ENCODE measurements at places on chromosomes 13 and 19. TPM values are rescaled to one million over a fixed set of nuclear protein-coding genes. Genes with fewer than 3 reads are reported as not detected.
A peak's percentile ranks its signal among the peaks of the same experiment; 100 is the strongest.

GRCh38 chr13:60627071-60627686 lies 230.2 kb downstream of the TDRD3 start:
- DNase-seq = peak; percentile 10

The ZNF569 gene
- 6.1 TPM for total RNA-seq

The PPM1N gene
- total RNA-seq = 2.3 TPM

The ZNF579 gene
- 5.6 TPM for total RNA-seq

GRCh38 chr13:20582026-20582425 lies 15.1 kb downstream of the IFT88 start:
- no peak for DNase-seq

The SYNGR4 gene
- total RNA-seq = not detected

The INSL3 gene
- not detected for total RNA-seq

DNA sequence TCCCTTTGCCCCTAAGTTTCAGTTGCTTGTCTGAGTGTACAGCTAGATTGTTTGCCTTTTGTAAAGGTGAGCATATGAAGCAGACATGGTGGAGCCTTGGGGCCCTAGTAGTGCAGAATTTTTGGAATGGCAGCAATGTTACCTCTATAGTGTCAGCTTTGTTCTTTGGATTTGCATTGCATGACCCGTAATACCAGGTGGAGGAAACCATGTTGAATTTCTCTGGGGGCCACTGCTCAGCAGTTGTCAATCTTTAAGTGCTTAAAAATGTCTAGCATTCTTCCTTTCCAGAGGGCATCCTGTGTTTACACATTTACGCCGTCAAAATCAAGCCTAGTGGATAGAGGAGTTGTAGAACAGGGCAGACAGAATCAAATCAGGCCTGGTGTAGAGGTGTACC lies 303.3 kb downstream of the ATP8A2 start:
- no peak for DNase-seq

DNA sequence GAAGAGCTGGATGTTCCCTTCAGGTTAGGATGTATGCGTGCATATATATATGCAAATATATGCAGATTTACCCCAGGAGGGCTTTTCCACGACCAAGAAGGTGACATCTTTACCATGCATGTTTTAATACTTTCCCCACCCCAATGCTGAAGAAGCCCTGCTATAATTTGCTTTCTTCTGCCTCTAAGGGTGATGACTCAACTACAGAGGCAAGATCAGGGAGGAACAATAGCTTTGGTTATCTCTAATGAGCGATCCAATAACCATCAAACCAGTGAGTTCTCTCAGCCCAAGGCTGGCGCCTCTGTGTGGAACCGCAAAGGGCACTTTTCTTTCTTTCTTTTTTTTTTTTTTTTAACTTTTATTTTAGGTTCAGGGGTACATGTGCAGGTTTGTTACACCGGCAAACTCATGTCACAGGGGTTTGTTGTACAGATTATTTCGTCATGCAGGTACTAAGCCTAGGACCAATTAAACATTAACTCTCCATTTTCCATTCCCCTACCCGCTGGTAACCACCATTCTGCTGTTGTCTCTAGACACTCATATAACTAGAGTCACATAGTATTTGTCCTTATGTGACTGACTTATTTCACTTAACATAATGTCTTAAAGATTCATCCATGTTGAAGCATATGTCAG lies 25.7 kb upstream of the UBE2L5 start:
- DNase-seq = no peak

- DNase-seq = peak; percentile 92
Observed at GRCh38 chr19:10533646-10534386, 9.9 kb upstream of the ATG4D start.

The SPC24 gene
- total RNA-seq = 44.5 TPM

The ZNF547 gene
- total RNA-seq = 1.9 TPM

The UGGT2 gene
- 63.0 TPM for total RNA-seq

The RFPL4A gene
- not detected for total RNA-seq

The PTPRH gene
- total RNA-seq = 3.9 TPM

- peak; percentile 61 for DNase-seq
Observed at GRCh38 chr13:46748300-46748699, 48.7 kb downstream of the ESD start.

The OLFM4 gene
- total RNA-seq = under 0.01 TPM

- no peak for DNase-seq
Observed at GRCh38 chr19:53898636-53899341, 10.3 kb upstream of the CACNG7 start.

The UHRF1 gene
- 36.1 TPM for total RNA-seq

- peak; percentile 10 for DNase-seq
Observed at GRCh38 chr19:10290357-10290875, 664 bp downstream of the ICAM5 start.

GRCh38 chr19:3392480-3392879 lies 26.1 kb downstream of the NFIC start:
- DNase-seq = no peak

- DNase-seq = no peak
Observed at GRCh38 chr19:3466635-3467034, 13.7 kb downstream of the SMIM24 start.

GRCh38 chr19:30919737-30920136 lies 429.5 kb downstream of the TSHZ3 start:
- DNase-seq = no peak

GRCh38 chr13:20291037-20291436 lies 58.9 kb upstream of the GJB6 start:
- DNase-seq = no peak

The SLC7A9 gene
- not detected for total RNA-seq

DNA sequence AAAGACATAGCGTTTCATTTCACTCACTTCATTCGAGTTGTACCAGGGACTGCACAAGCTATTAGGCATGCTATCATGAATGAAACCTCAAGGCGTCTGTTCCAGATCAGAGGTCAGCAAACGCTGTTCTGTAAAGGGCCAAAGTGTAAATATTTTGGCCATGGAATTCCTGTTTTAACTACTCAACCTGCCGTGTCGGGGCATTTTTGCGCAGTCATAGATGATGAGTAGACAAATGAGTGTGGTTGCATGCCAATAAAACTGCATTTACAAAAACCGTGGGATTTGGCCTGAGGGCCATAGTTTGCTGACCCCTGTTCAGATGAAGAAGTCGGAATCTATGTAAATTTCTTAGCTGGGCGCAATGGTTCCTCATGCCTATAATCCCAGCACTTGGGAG lies 6.5 kb downstream of the INSR start:
- DNase-seq = peak; percentile 77

GRCh38 chr13:75417012-75417384 lies 65.0 kb downstream of the TBC1D4 start:
- no peak for DNase-seq

The RPL28 gene
- 164 TPM for total RNA-seq

DNA sequence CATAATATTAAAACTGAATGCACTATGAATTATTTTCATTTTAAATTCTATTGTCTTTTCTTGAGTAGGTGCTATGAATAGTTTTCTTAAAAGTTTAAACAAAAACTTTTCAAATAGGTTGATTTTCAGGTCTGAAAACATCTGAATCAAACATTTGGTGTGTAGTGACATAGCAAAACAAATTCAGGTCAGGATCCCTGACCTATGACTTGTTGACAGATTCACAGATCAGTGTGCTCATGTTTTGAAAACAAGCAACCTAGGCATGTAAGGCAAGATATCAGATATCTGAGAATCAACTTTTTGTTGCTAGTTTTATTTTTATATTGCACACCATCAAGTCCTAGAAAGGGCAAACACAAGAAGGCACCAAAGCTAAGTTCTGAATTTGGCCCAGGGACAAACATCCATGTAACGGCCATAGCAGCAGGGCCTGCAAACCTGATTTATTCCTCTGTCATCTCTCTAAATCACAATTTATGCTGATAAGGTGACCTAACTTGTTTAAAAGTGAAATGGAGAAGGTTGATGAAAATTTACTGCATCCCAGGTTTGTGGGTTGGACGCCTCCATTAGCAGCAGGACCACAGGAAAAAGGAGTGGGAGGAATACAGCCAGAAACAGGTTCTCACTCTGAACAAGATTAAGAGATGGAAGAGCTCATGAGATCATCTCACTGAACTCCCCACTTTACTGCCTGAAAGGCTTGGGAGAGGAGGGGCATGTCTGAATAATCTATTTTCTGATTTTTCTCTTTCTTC lies 337.7 kb downstream of the KCNRG start:
- DNase-seq = peak; percentile 16

DNA sequence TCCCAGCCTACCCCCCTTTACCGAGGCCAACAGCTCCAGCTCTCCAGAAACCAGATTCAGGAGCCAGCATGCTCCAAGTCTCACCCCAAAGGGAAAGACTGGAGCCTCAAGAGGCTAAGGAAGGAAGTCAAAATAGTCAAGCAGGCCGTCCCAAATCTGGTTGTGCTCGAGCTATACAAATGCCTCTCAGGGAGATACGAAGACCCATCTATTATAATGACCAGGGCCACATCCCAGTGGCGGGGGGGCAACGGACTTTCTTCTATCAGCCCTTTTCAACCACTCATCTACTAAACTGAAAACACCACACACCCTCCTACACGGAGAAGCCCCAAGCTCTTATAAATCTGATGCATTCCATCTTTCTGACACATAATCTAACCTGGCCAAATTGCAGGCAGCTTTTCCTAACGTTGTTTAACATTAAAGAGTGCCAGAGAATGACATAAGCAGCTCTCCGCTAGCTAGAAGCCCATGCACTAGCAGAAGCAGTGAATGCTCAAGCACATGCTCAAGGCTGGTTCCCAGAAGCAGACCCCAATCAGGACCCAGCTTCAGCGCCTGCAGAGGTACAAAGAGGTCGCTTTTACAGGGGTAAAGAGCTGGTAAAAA lies 104.6 kb upstream of the ZNF98 start:
- no peak for DNase-seq

DNA sequence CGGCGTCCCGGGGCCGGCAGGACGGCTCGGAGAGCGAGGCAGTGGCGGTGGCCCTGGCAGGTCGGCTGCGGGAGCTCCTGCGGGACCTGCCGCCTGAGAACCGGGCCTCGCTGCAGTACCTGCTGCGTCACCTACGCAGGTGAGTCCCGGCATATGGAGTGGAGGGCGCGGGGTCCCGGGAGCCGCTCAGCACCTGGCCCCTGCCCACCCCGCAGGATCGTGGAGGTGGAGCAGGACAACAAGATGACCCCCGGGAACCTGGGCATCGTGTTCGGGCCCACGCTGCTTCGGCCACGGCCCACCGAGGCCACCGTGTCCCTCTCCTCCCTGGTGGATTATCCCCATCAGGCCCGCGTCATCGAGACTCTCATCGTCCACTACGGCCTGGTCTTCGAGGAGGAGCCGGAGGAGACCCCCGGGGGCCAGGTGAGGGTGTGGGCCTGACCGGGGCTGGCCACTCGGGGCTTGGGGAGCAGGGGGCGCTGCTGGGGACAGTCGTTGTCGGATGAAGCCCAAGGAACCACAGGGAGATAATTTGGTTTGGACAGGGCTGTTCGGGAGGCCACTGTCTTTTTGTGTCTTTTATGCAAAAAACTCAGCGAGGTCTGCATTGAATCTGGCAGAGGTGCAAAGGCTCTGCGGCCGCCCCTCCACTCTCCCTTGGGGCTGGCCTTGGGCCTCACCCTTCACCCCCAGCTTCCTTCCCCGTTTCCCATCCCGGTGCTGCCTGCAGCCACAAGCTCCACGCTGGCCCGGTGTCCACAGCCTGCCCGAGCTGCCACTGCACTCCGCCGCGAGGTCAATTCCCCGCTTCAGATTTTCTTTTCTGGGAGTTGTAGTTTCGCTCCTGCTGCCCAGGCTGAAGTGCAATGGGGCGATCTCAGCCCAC lies 12.0 kb downstream of the POLR2E start:
- no peak for DNase-seq

GRCh38 chr13:22536851-22537250 lies 643.9 kb upstream of the SGCG start:
- no peak for DNase-seq

DNA sequence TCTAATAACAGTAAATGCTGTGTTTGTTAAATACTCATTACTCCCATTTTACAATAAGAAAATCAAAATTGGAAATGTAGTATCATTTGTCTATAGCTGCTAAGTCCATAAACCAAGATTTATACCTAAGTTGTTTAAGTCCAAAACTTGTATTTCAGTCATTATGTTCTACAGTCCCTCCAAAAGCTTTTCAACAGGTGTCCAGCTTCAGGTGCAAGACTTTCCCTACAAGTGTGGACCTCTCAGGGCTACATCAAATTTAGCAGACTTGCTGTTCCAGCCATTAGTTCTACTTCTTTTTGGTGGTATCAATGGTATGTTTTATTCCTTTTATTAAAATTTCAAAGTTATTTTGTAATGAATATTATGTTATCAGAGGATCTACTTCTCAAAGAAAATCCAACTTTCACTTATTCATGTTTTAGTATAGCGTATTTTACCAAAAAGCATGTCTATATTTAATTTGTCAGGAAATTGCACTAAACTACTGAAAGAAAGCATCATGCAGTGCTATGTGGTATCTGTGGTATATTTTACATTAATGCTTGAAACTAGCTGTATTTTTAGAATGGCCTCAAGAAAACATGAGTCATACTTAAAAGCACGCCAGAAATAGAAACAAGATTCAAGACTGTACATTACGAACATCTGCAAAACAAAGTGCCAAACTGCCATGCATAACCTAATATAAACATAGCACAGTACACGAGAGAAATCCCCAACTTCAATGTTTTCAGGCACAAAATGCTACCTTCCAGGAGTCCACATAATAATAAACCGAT lies 44.5 kb downstream of the VWA8 start:
- peak; percentile 88 for DNase-seq

The ZNF540 gene
- total RNA-seq = 0.86 TPM

The HPN gene
- total RNA-seq = not detected

- DNase-seq = no peak
Observed at GRCh38 chr13:114315074-114315785, 927 bp downstream of the CHAMP1 start.

DNA sequence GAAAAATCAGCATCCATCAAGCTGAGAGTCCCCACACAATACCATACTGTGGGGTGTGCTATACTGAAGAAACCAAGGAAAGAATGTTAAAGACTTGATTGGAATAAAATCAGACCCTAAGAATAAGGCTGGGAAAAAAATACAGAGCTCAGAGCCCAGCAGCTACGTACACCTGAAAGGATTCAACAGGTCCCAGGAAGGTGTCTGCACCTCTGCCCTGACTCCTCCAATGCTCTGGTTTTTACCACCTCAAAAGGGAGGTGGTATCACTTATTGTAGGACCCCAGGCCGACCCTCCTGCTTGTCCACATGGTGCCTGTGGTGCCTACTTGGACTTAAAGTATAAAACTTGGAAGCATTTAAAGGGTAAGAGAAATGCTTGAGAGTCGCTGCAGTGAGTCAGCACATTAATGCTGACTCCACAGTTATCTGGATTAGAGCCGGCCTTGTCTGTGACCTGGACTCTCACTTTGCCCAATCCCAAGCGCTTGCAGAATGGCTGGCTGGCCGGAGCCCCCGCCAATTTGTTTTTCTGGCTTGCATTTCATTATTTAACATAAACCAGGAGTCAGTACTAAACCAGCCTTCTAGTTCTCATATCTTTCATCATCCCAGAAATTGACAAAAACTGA lies 110.1 kb downstream of the FGF14 start:
- peak; percentile 19 for DNase-seq

GRCh38 chr13:51125495-51126226 lies 14.6 kb upstream of the C13orf42 start:
- peak; percentile 53 for DNase-seq

- no peak for DNase-seq
Observed at GRCh38 chr13:48979892-48980291, 4.2 kb downstream of the FNDC3A start.

Data from fibroblast of villous mesenchyme (primary cell).